ENCODE measurements at places on chromosomes 4 and X. TPM values are rescaled to one million over a fixed set of nuclear protein-coding genes. Genes with fewer than 3 reads are reported as not detected.
A peak's percentile ranks its signal among the peaks of the same experiment; 100 is the strongest.

GRCh38 chr4:183995570-183995969, 90.5 kb downstream of the STOX2 start:
- H3K27me3 ChIP-seq, result peaks cover 3% of the 10 kb centered on the region
- H3K27ac ChIP-seq, result no peak overlapping the region
- no peaks in the 10 kb centered on the region for H3K4me1 ChIP-seq
- H3K4me3 ChIP-seq, result no peak overlapping the region
- DNase-seq, result no peak
- H3K36me3 ChIP-seq, result no peaks in the 10 kb centered on the region

DNA sequence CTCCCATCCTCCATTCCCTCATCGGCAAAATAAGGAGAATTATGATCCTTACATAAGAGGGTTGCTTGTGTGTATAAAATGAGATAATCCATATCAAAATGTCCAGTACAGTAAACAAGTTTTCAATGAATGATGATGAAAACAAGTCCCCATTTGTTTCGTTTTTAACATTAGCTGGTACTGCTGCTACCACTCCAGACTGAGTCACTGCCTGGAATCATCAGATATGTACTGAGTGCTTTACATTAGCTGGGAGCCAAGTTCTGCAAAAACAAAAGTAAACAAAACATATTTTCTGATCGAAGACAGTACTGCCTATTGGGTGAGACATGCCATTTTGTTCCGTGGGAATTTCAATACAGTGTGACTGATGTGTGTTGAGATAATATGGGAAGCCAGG, 123.2 kb upstream of the IGFBP7 start:
- H3K27ac ChIP-seq, result no peak overlapping the region
- DNase-seq, result no peak
- peaks cover 3% of the 10 kb centered on the region for H3K27me3 ChIP-seq
- no peaks in the 10 kb centered on the region for H3K36me3 ChIP-seq

DNA sequence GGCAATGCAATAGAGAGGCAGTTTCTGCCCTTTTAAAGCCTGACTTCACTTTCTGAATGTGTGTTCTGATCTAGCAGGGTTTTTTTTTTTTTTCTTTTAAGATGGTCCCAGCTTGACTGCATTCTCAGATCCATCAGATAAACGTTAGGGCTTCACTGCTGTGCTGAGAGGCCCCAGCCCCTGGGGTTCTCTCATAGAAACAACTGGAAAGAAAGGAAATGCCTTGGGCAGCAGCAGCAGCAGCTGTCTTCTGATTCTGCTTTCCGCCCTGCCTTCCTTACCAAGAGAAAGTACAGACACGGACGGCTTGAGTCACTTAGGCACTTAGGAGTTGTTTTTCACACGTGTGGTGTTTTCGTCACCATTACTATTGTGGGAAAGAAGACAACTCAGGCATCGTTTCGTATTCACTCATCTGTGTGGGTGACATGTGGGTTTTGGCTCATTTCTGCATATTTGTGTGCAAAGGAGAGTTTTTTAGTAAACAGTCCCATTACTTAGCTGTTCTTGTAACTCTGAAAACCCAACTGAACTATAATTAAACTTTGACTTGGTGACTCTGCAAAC, 172.0 kb downstream of the PTTG2 start:
- H3K4me1 ChIP-seq, result peaks cover 76% of the 10 kb centered on the region
- H3K4me3 ChIP-seq, result peak overlapping the region; percentile 56
- H3K27ac ChIP-seq, result peak overlapping the region; percentile 96
- H3K36me3 ChIP-seq, result peaks cover 39% of the 10 kb centered on the region

DNA sequence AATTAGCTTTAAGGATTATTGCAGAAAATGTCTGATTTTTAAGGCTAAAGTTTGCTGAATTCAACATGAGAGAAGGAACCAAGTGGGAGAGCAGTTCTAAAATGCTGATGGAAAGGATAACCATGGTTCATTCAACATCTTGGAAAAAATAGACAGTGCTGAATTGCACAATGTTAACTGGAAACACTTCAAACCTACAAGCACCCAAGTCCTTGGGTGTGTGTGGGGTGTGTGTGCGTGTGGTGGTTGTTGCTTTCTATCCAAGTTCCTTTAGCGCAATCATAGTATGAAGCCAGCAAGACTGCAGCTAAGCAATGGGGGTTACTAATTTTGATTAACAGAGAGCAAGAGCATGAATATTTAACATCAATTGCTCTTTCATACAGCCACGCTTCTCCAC, 29.3 kb upstream of the SCOC start:
- no peak overlapping the region for H3K4me3 ChIP-seq
- H3K36me3 ChIP-seq, result no peaks in the 10 kb centered on the region
- no peak for DNase-seq
- peaks cover 21% of the 10 kb centered on the region for H3K27me3 ChIP-seq

DNA sequence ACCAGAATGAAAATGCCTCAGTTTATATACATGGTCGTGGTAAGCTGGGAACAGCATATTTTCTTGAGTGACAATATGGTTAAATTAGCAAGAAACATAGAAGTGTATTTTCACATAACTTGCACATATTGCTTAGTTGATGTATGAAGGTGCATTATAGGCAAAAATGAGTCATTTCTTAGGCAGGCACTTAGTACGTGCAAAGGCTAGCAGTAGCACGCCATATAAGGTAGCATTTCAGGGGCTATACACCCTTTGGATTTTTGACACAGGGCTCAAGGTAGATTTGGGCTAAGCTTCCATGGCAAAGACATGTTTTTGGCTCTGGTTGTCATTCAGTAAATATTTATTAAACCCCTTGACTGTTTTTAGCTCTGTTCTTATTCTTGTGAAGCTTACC, 33.1 kb downstream of the PCDH7 start:
- no peak for DNase-seq
- H3K27ac ChIP-seq, result no peak overlapping the region
- no peaks in the 10 kb centered on the region for H3K36me3 ChIP-seq
- no peaks in the 10 kb centered on the region for H3K27me3 ChIP-seq
- no peak overlapping the region for H3K4me3 ChIP-seq

- no peaks in the 10 kb centered on the region for H3K4me1 ChIP-seq
- H3K27ac ChIP-seq, result no peak overlapping the region
- no peak overlapping the region for H3K4me3 ChIP-seq
- H3K36me3 ChIP-seq, result no peaks in the 10 kb centered on the region
Observed at GRCh38 chr4:30181918-30182317, 538.3 kb upstream of the PCDH7 start.

- peaks cover 2% of the 10 kb centered on the region for H3K36me3 ChIP-seq
- DNase-seq, result peak; percentile 20
- H3K4me3 ChIP-seq, result no peak overlapping the region
Observed at GRCh38 chrX:16671005-16671404, 21.0 kb downstream of the S100G start.

DNA sequence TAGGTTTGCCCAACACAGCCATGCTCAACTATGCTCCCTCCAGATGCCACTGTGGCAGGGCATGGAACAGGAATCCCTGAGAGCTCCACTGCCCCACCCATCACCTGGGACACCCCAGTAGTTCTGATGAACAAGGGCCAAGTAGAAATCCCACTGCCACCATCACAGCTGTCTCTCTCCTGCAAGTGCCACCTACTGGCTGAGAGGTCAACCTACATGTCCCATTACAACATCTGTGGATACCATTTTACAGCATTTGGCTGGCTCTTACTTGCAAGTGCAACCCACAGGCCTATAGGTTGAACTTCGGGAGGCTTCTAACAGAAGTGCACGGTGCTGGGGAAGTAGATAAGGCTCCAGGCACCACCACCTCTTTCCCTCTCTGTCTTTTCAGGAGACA, 142.5 kb downstream of the CXXC4 start:
- no peaks in the 10 kb centered on the region for H3K36me3 ChIP-seq
- no peaks in the 10 kb centered on the region for H3K27me3 ChIP-seq
- no peak overlapping the region for H3K4me3 ChIP-seq
- no peaks in the 10 kb centered on the region for H3K4me1 ChIP-seq
- no peak for DNase-seq

DNA sequence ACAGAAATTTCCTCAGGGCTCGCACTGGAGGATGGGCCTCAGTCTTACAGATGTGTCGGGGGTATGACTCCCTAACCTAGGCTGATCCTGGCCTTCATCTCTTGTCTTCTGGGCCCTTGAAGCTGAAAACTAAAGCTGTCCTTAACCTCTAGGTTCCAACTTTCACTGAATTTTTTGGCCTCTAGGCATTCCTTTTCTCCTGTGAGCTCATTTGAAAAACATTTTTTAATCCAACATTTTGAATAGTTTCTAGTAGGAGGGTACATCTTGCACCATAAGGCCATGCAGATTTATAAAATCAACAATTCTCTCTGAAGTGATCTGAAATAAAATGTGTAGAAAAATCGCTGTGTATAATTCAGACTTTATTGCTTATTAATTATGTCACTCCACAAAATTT, 19.7 kb downstream of the RWDD4 start:
- peaks cover 13% of the 10 kb centered on the region for H3K4me1 ChIP-seq
- no peak for DNase-seq
- peaks cover 12% of the 10 kb centered on the region for H3K36me3 ChIP-seq
- no peak overlapping the region for H3K27ac ChIP-seq

DNA sequence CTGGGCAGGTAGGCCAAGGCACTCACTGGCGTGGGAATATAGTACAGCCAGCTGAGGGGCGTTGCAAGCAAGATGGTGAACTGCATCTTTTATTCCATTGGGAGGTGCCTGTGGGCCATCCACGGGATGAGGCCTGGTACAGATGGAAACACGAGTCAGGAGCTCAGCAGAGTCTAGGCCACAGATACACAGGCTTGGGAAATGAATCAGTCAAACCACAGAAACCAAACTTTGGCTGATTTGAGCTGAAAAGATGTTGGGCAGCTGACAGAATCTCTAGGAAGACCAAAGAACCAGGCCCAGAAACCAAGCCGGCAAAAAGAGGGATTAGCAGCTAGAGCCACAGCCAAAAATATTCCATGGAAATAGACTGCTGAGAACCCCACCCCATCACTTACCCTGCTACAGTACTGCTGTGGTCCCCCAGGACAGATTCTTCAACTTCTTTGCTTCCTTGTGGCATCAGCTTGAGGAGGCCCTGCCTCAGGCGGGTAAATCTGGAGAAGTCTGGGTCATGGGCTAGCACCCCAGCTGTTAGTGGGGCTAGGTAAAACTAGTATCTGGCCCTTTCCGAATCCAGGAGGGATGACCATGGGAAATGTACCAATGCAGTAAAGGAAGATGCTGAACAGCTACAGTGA, 75.4 kb downstream of the TMEM131L start:
- H3K4me3 ChIP-seq, result no peak overlapping the region
- peak overlapping the region; percentile 13 for H3K27ac ChIP-seq
- no peaks in the 10 kb centered on the region for H3K27me3 ChIP-seq
- H3K4me1 ChIP-seq, result peaks cover 64% of the 10 kb centered on the region
- H3K36me3 ChIP-seq, result peaks cover 2% of the 10 kb centered on the region

DNA sequence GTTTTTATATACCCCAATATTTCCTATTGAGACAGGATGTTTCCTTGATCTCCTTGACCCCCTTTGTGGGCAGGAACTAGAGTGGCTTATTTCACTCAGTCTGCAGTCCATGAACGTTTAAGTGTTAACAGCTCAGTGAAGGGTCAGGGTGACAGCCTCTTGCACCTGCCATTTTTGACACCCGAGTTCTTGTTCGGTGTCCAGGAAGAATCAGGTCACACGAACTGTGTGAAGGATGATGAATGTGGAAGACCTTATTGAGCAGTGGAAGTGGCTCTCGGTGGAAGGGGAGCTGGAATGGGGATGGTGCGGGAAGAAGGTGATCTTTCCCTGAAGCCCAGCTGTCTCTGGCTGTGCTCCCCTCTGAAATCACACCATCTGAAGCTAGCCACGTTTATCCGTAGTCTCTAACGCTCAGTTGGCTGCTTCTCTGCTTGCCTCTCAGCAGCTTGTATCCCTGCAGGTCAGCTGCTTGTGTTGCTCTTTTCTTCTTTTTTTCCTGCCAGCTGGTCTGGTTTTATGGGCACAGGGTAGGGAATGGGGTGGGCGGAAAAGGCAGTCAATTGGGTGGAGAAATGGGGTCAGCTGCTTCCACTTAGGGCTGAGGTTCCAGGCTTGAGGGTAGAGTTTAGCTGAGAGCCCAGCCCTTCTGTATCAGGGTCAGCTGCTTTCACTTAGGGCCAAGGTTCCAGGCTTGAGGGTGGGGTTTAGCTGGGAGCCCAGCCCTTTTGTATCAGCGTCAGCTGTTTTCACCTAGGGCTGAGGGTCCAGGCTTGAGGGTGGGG, 29.0 kb upstream of the CCNG2 start:
- H3K4me3 ChIP-seq, result no peak overlapping the region
- no peaks in the 10 kb centered on the region for H3K36me3 ChIP-seq
- peaks cover 2% of the 10 kb centered on the region for H3K4me1 ChIP-seq
- no peak overlapping the region for H3K27ac ChIP-seq

- peaks cover 29% of the 10 kb centered on the region for H3K4me1 ChIP-seq
- peak; percentile 68 for DNase-seq
- H3K27me3 ChIP-seq, result no peaks in the 10 kb centered on the region
- peaks cover 9% of the 10 kb centered on the region for H3K36me3 ChIP-seq
- H3K4me3 ChIP-seq, result peak overlapping the region; percentile 88
Observed at GRCh38 chr4:2009651-2010233, 968 bp upstream of the NELFA start.

GRCh38 chr4:94934201-94934600, 176.4 kb downstream of the BMPR1B start:
- H3K4me3 ChIP-seq, result no peak overlapping the region
- no peak overlapping the region for H3K27ac ChIP-seq
- no peak for DNase-seq
- no peaks in the 10 kb centered on the region for H3K36me3 ChIP-seq
- no peaks in the 10 kb centered on the region for H3K4me1 ChIP-seq
- H3K27me3 ChIP-seq, result peaks cover 2% of the 10 kb centered on the region

GRCh38 chrX:70552130-70552704, 107.6 kb downstream of the DLG3 start:
- no peak overlapping the region for H3K27ac ChIP-seq
- DNase-seq, result no peak
- H3K4me3 ChIP-seq, result no peak overlapping the region
- peaks cover 12% of the 10 kb centered on the region for H3K4me1 ChIP-seq
- no peaks in the 10 kb centered on the region for H3K36me3 ChIP-seq

GRCh38 chr4:52051615-52052474, 741 bp downstream of the SPATA18 start:
- H3K36me3 ChIP-seq, result no peaks in the 10 kb centered on the region
- DNase-seq, result no peak
- peaks cover 14% of the 10 kb centered on the region for H3K4me1 ChIP-seq
- peak overlapping the region; percentile 34 for H3K4me3 ChIP-seq
- H3K27ac ChIP-seq, result no peak overlapping the region

Gene ADH1A
- total RNA-seq, result not detected

Gene NWD2
- not detected for total RNA-seq

Gene AIFM1
- 60.9 TPM for total RNA-seq

Gene TRMT2B
- total RNA-seq, result 21.2 TPM

Gene XK
- total RNA-seq, result not detected

Gene PAQR3
- 6.9 TPM for total RNA-seq
